Foreskin fibroblast (primary cell): ENCODE measurements at places on chromosomes 1 and 21.

DNA sequence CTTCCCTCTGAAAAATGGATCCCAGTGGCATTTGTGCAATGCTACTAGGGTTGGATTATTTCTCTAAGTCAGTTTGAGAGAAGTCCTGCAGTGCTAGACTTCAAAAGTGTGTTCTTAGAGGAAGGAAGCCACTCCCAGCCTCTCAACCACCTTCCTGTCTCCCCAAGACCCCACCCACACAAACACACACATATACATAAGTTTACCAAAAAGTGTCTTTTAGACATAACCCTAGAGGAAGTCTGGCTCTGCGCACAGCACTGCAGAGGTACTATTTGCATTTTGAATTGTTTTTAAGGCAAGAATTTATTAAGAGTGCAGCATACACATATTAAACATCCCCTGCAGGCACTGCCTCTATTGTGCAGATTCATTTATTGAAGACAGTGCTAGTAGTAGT is 127.3 kb downstream of the HHIPL2 start:
- DNase-seq: no peak

- DNase-seq: no peak
Observed at GRCh38 chr1:36440646-36441045, 9.6 kb downstream of the OSCP1 start.

DNA sequence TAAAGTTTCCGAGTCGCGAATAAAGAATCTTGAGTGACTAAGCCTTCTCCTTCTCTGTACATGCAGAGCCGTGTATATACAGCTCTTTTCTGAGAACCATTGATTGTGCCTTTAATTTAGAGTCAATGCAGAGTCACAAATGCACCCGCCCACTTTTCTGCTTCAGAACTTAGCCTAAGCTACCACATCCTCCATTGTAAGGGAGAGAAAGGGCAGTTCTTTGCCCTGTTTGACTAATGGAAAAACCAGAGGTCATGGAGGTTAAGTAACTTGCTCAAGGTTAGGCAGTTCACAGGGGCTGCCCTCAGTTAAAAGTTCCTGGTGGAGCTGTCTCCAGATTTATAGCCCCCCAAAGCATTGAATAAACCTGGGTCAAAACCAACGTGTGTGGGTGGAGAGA is 139.6 kb downstream of the TOMM20 start:
- DNase-seq: peak; percentile 69

DNA sequence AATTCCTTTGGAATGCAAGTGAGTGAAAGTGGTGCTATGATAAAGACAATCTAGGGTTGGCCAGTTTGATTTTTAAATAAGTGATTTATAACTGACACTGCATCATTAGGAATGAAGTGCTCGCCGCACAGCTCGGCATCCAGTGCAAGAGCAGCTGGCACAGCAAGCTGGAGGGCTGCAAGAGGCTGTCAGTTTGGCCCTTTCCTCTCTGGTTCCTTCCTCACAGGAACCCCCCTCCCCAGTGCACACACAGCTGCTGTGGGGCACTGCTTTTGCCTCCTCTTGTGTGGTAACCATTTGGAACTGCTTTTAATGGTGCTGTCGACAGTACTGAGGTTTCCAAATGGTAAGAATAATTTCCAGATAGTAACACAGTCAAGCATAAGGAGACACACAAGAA is 10.4 kb upstream of the BCAR3 start:
- no peak for DNase-seq
